ENCODE measurements at places on chromosomes 3 and 15. TPM values are rescaled to one million over a fixed set of nuclear protein-coding genes. Genes with fewer than 3 reads are reported as not detected.
A peak's percentile ranks its signal among the peaks of the same experiment; 100 is the strongest.

MED12L gene
- 4.6 TPM for total RNA-seq

RFTN1 gene
- total RNA-seq, result 1.8 TPM

PFKFB4 gene
- total RNA-seq, result 3.6 TPM

NTRK3 gene
- total RNA-seq, result not detected

MAP3K13 gene
- total RNA-seq, result 114 TPM

MOBP gene
- total RNA-seq, result 0.57 TPM

UNC13C gene
- 0.32 TPM for total RNA-seq

ZIC1 gene
- not detected for total RNA-seq

DLEC1 gene
- 0.78 TPM for total RNA-seq

HESX1 gene
- total RNA-seq, result 0.91 TPM

CDC25A gene
- 15.2 TPM for total RNA-seq

CHRNA7 gene
- 2.0 TPM for total RNA-seq

LIPC gene
- total RNA-seq, result 0.49 TPM

CSTA gene
- not detected for total RNA-seq

- H3K4me3 ChIP-seq, result no peak overlapping the region
- H3K4me1 ChIP-seq, result peaks cover 26% of the 10 kb centered on the region
- peaks cover 6% of the 10 kb centered on the region for H3K36me3 ChIP-seq
- peak overlapping the region; percentile 63 for H3K27ac ChIP-seq
- H3K27me3 ChIP-seq, result no peaks in the 10 kb centered on the region
These were observed 15.6 kb downstream of the CCRL2 start for GRCh38 chr3:46422617-46423016.

DNA sequence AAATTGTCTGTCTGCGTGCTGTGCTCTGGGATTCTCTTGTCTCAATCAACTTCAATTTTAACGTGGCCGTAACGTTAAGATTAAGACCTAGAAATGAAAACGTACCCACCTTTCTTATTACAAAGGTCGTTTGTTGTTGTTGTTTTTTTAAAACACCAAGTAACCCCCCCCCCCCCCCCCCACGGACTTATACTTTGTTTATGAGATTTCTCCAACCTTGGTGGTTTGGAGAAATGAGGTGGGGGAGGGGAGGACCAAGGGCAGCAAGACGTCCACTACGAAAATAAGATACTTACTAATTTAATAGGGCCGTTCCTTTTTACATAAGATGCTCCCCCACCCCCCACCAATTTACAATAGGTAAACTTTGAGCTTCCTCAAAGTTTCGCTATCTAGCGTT, 244.4 kb upstream of the TOPAZ1 start:
- H3K36me3 ChIP-seq, result peaks cover 28% of the 10 kb centered on the region
- H3K27ac ChIP-seq, result no peak overlapping the region
- H3K4me1 ChIP-seq, result peaks cover 19% of the 10 kb centered on the region
- H3K4me3 ChIP-seq, result peak overlapping the region; percentile 73
- peaks cover 56% of the 10 kb centered on the region for H3K27me3 ChIP-seq

DNA sequence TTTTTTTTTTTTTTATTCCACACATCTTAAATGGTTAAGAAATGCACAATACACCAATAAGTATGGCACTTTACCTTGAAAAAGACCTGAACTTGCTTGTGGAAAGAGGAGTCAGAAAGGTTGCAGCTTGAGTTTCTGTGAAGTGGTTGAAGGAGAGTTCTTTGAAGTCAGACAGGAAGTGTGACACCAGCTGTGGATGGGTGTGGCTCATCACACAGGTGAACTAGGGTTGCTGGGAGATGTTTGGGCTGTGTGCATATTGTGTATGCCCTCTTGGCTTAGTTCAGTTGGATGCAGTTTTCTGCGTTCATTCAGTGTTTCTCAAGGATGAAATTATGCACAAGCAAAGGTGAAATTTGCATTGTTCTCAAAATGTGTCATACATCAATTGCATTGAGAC, 6.3 kb downstream of the AEN start:
- no peaks in the 10 kb centered on the region for H3K27me3 ChIP-seq
- no peak for DNase-seq
- no peak overlapping the region for H3K4me3 ChIP-seq
- H3K36me3 ChIP-seq, result peaks cover 64% of the 10 kb centered on the region

- no peak for DNase-seq
- H3K4me3 ChIP-seq, result no peak overlapping the region
- H3K27me3 ChIP-seq, result no peaks in the 10 kb centered on the region
- no peaks in the 10 kb centered on the region for H3K36me3 ChIP-seq
- H3K4me1 ChIP-seq, result peaks cover 23% of the 10 kb centered on the region
- H3K27ac ChIP-seq, result no peak overlapping the region
These were observed 5.4 kb downstream of the CCDC54 start for GRCh38 chr3:107382631-107383030.

DNA sequence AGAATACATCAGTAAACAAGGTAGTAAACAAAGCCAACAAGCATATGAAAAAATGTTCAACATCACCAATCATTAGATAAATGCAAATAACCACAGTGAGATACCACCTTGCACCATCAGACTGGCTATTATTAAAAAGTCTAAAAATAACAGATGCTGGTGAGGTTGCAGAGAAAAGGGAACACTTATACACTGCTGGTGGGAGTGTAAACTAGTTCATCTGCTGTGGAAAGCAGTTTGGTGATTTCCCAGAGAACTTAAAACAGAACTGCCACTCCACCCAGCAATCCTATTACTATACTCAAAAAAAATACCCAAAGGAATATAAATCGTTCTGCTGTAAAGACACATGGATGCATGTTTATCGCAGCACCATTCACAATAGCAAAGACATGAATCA, 30.3 kb upstream of the ZBTB38 start:
- H3K4me1 ChIP-seq, result no peaks in the 10 kb centered on the region
- no peaks in the 10 kb centered on the region for H3K36me3 ChIP-seq
- no peak for DNase-seq
- H3K27me3 ChIP-seq, result no peaks in the 10 kb centered on the region
- no peak overlapping the region for H3K27ac ChIP-seq

GRCh38 chr15:66999046-66999968, 66.1 kb upstream of the SMAD3 start:
- no peaks in the 10 kb centered on the region for H3K36me3 ChIP-seq
- H3K27me3 ChIP-seq, result no peaks in the 10 kb centered on the region
- no peaks in the 10 kb centered on the region for H3K4me1 ChIP-seq
- no peak overlapping the region for H3K27ac ChIP-seq
- DNase-seq, result no peak
- H3K4me3 ChIP-seq, result no peak overlapping the region

DNA sequence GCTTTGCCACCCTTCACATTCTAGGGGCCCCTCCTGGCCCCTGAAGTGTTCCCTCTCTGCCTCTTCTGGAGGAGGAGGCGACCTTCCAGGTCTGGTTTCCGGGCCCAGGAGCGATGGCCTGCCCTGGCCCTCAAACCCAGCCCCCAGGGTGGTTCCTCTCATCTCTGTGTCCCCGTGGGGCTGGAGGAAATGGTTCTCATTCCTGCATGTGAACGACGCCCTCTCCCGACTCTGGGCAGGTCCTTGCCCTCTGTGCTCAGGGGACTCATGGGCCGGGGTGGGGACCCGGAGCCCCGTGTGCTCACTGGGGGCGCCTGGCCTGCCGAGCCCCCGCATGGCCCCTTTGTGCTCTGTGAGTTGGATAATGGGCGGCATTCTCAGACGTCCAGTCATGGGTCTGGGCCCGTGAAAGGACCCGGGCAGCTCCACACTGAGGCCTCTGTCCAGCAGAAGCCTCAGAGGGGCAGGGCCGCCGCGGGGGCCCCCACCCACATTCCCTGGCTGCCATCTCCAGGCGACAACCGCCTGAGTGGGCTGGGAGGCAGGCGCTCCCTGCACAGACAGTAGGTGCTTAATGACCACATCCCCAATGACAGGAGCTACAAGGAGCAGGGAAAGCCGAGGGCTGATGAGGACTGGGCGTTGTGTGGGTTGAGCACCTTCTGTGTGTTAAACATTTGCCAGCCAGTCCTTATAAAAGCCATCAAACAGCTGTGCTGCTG, 5.5 kb upstream of the PLXND1 start:
- peak; percentile 62 for DNase-seq
- peaks cover 50% of the 10 kb centered on the region for H3K4me1 ChIP-seq
- H3K36me3 ChIP-seq, result peaks cover 7% of the 10 kb centered on the region
- H3K27ac ChIP-seq, result no peak overlapping the region

GRCh38 chr3:96361241-96361640, 453.2 kb upstream of the EPHA6 start:
- no peaks in the 10 kb centered on the region for H3K27me3 ChIP-seq
- no peaks in the 10 kb centered on the region for H3K4me1 ChIP-seq
- H3K4me3 ChIP-seq, result no peak overlapping the region
- H3K36me3 ChIP-seq, result no peaks in the 10 kb centered on the region

DNA sequence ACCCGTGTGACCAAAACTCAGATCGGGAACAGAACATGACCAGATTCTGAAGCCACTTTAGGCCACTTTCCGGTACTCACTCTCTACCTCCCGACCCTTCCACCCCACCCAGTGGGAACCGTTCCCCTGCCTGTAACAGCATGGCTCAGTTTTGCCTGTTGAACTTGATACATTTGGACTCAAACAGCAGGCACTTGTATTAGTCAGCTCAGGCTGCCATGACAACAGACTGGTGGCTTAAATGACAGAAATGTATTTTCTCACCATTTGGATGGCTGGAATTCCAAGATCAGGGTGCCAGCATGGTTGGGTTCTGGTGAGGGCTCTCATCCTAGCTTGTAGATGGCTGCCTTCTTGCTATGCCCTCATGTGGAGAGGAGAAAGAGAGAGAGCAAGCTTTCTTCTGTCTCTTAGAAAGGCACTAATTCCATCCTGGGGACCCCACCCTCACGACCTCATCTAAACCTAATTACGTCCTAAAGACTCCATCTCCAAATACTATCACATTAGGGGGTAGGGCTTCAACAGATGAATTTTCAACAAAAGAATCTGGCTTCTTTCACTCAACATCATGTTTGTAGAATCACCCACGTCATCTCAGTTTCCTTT, 9.3 kb upstream of the SSUH2 start:
- H3K36me3 ChIP-seq, result peaks cover 6% of the 10 kb centered on the region
- H3K4me3 ChIP-seq, result no peak overlapping the region
- no peak overlapping the region for H3K27ac ChIP-seq
- no peak for DNase-seq
- peaks cover 29% of the 10 kb centered on the region for H3K27me3 ChIP-seq
- peaks cover 29% of the 10 kb centered on the region for H3K4me1 ChIP-seq

GRCh38 chr15:34318277-34319079, 19.1 kb downstream of the SLC12A6 start:
- DNase-seq, result peak; percentile 12
- H3K4me3 ChIP-seq, result peak overlapping the region; percentile 81
- peaks cover 5% of the 10 kb centered on the region for H3K36me3 ChIP-seq
- H3K27me3 ChIP-seq, result no peaks in the 10 kb centered on the region
- no peaks in the 10 kb centered on the region for H3K4me1 ChIP-seq
- peak overlapping the region; percentile 88 for H3K27ac ChIP-seq

- DNase-seq, result no peak
- peak overlapping the region; percentile 87 for H3K4me3 ChIP-seq
- H3K27ac ChIP-seq, result peak overlapping the region; percentile 90
These were observed 439 bp downstream of the SSR3 start for GRCh38 chr3:156554515-156554841.

- H3K27ac ChIP-seq, result no peak overlapping the region
- H3K36me3 ChIP-seq, result no peaks in the 10 kb centered on the region
- H3K4me1 ChIP-seq, result no peaks in the 10 kb centered on the region
- no peaks in the 10 kb centered on the region for H3K27me3 ChIP-seq
- no peak overlapping the region for H3K4me3 ChIP-seq
These were observed 126.5 kb upstream of the CMC1 start for GRCh38 chr3:28114893-28115292.

GRCh38 chr15:23518104-23518503, 47.4 kb upstream of the MKRN3 start:
- H3K4me1 ChIP-seq, result no peaks in the 10 kb centered on the region
- no peak overlapping the region for H3K4me3 ChIP-seq
- H3K27ac ChIP-seq, result no peak overlapping the region
- DNase-seq, result no peak

GRCh38 chr15:63501256-63502089, 2.9 kb upstream of the USP3 start:
- peaks cover 47% of the 10 kb centered on the region for H3K4me1 ChIP-seq
- no peaks in the 10 kb centered on the region for H3K27me3 ChIP-seq
- H3K4me3 ChIP-seq, result peak overlapping the region; percentile 88
- H3K27ac ChIP-seq, result peak overlapping the region; percentile 97
- peaks cover 49% of the 10 kb centered on the region for H3K36me3 ChIP-seq

GRCh38 chr3:17399586-17399985, 342.8 kb downstream of the TBC1D5 start:
- no peak for DNase-seq
- no peaks in the 10 kb centered on the region for H3K4me1 ChIP-seq
- no peak overlapping the region for H3K27ac ChIP-seq
- H3K4me3 ChIP-seq, result no peak overlapping the region
- H3K36me3 ChIP-seq, result no peaks in the 10 kb centered on the region

DNA sequence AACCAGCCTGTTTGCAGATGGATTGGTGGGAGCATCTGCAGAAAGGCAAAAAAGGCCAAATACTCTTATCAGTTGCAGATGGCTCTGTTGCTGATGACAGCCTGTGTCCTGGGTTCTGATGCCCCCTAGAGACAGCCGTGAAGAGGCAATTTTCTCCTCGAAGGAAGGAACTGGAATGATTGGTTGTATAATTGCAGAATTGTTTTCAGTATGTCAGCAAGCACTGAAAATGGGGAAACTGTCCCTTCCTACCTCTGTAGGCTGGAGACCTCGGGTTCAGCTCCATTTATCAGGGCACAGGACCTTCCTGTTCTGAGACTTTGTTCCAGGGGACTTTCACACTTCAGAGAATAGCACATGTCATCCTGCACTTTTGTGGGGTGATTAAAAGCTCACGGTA, 103.0 kb downstream of the PGPEP1L start:
- no peaks in the 10 kb centered on the region for H3K36me3 ChIP-seq
- H3K4me1 ChIP-seq, result peaks cover 11% of the 10 kb centered on the region
- no peak overlapping the region for H3K4me3 ChIP-seq
- no peak overlapping the region for H3K27ac ChIP-seq
- DNase-seq, result peak; percentile 55
- no peaks in the 10 kb centered on the region for H3K27me3 ChIP-seq

GRCh38 chr15:77578641-77579372, 53.9 kb downstream of the LINGO1 start:
- no peaks in the 10 kb centered on the region for H3K36me3 ChIP-seq
- H3K27me3 ChIP-seq, result peaks cover 98% of the 10 kb centered on the region
- H3K4me1 ChIP-seq, result no peaks in the 10 kb centered on the region
- no peak overlapping the region for H3K27ac ChIP-seq
- no peak overlapping the region for H3K4me3 ChIP-seq
- no peak for DNase-seq

DNA sequence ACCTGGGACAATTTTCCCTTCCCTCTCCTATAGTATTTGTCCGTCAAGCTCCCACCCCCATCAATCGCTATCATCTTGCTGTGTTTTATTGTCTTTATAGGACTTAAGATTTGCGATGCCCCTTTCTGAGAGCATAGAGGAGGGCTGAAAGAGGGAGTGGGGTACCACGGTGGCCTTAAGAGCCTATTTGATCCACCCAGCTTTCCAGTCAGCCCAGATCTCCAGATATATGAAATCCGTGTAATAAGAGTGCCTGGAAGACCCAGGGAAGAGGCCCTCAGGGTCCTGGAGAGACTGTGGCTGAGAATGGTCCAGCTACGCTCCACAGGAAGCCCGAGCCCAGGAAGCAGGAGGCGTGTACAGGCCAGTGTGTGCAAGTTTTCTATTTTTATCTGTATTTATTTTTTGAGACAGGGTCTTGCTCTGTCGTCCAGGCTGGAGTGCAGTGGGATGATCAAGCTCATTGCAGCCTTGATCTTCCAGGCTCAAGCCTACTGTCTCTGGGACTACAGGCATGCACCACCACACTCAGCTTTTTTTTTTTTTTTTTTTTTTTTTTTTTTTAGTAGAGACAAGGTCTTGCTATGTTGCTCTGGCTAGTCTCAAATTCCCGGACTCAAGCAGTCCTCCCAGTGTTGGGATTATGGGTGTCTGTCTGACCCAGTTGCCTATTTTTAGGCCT, 964 bp upstream of the NCKIPSD start:
- H3K27ac ChIP-seq, result peak overlapping the region; percentile 31
- H3K36me3 ChIP-seq, result peaks cover 55% of the 10 kb centered on the region
- H3K4me1 ChIP-seq, result peaks cover 21% of the 10 kb centered on the region
- no peak for DNase-seq
- no peaks in the 10 kb centered on the region for H3K27me3 ChIP-seq
